ENCODE measurements at places on chromosomes 5 and 9. TPM values are rescaled to one million over a fixed set of nuclear protein-coding genes. Genes with fewer than 3 reads are reported as not detected.

The TYRP1 gene
- 0.90 TPM for total RNA-seq

The NR2F1-AS1 gene
- total RNA-seq: 12.5 TPM

The PCDHA1 gene
- not detected for total RNA-seq

The LAMC3 gene
- under 0.01 TPM for total RNA-seq

The TRIM7 gene
- 0.83 TPM for total RNA-seq

The UAP1L1 gene
- total RNA-seq: 2.3 TPM

The MPDZ gene
- total RNA-seq: 39.3 TPM

The ENHO gene
- total RNA-seq: not detected

The FCN1 gene
- total RNA-seq: not detected

The ACER2 gene
- 1.6 TPM for total RNA-seq

The FUT7 gene
- not detected for total RNA-seq

The PLCXD3 gene
- under 0.01 TPM for total RNA-seq

The OBP2A gene
- total RNA-seq: not detected

The PCDHB8 gene
- 0.18 TPM for total RNA-seq

The NDOR1 gene
- 1.1 TPM for total RNA-seq

The SARDH gene
- 5.0 TPM for total RNA-seq

The C5orf34 gene
- 7.2 TPM for total RNA-seq

The FST gene
- total RNA-seq: 141 TPM

The SEMA5A gene
- total RNA-seq: 12.5 TPM

The IL12B gene
- total RNA-seq: not detected

The RNF224 gene
- not detected for total RNA-seq

The NREP gene
- total RNA-seq: 234 TPM

The TMEM245 gene
- 57.9 TPM for total RNA-seq

The IFNA21 gene
- not detected for total RNA-seq

The PCDHA7 gene
- total RNA-seq: under 0.01 TPM

The FANCG gene
- total RNA-seq: 13.9 TPM

The TMEM174 gene
- not detected for total RNA-seq

The PRR16 gene
- 10.6 TPM for total RNA-seq

The ITK gene
- total RNA-seq: not detected

The KLHL3 gene
- total RNA-seq: 4.1 TPM

The EQTN gene
- total RNA-seq: not detected

The HRH2 gene
- not detected for total RNA-seq

The LHX6 gene
- under 0.01 TPM for total RNA-seq

The HABP4 gene
- total RNA-seq: 10.3 TPM

Data from IMR-90 (cell line).